Psoas muscle (tissue), 8 donors: ENCODE measurements at places on chromosomes 4 and X. TPM values are rescaled to one million over a fixed set of nuclear protein-coding genes. Genes with fewer than 3 reads are reported as not detected.

The WDR17 gene
- polyA plus RNA-seq = 0.26 TPM

The C4orf50 gene
- polyA plus RNA-seq = not detected

The CCKAR gene
- polyA plus RNA-seq = not detected

DNA sequence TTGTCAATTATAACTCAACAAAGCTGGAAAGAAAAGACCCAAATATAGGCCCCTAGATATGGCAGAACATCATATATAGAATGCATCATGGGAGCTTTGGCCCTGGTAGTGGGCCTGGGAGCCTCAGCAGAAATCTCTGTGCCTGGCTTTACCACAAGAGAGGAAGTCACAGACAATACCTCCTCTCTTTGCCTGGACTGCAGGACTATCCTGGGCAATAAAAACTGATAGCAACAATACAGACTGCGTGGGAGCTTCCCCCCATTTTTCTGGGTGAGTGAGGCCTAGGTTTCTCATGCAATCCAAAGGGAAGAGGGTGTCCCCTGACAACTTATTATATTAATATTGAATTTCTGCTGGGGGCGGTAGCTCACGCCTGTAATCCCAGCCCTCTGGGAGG lies 64.0 kb upstream of the NFKB1 start:
- no peak for DNase-seq
